Cardiac septum (tissue), 1 donor: ENCODE measurements at places on chromosomes 7 and 10. TPM values are rescaled to one million over a fixed set of nuclear protein-coding genes. Genes with fewer than 3 reads are reported as not detected.

RBP3 gene
- total RNA-seq = not detected

FGFBP3 gene
- total RNA-seq = 0.65 TPM

MMD2 gene
- total RNA-seq = not detected

GTF2IRD1 gene
- 13.2 TPM for total RNA-seq

LEP gene
- total RNA-seq = 0.30 TPM

PKD2L1 gene
- total RNA-seq = not detected

TDRD1 gene
- total RNA-seq = 1.2 TPM

TUBB8 gene
- total RNA-seq = not detected

CAV2 gene
- 311 TPM for total RNA-seq

CRPPA gene
- 7.3 TPM for total RNA-seq

IL2RA gene
- total RNA-seq = 0.73 TPM

FAM25C gene
- total RNA-seq = not detected

CDHR1 gene
- 1.3 TPM for total RNA-seq

EN2 gene
- not detected for total RNA-seq

CALY gene
- not detected for total RNA-seq

NOS3 gene
- total RNA-seq = 26.5 TPM

PLXNA4 gene
- 12.8 TPM for total RNA-seq

MDFIC gene
- total RNA-seq = 49.8 TPM

HGF gene
- 6.6 TPM for total RNA-seq

TMEM236 gene
- total RNA-seq = 0.54 TPM

LIPF gene
- total RNA-seq = not detected

ZNF33B gene
- total RNA-seq = 7.4 TPM

METTL27 gene
- 0.35 TPM for total RNA-seq

FAM237B gene
- total RNA-seq = not detected

AKR1C4 gene
- not detected for total RNA-seq

CCL24 gene
- not detected for total RNA-seq

HIP1 gene
- 24.7 TPM for total RNA-seq

ASIC3 gene
- total RNA-seq = 5.2 TPM

TMEM26 gene
- total RNA-seq = 0.16 TPM

IMMP2L gene
- 16.7 TPM for total RNA-seq

LLCFC1 gene
- not detected for total RNA-seq

CYP2C8 gene
- not detected for total RNA-seq

TNKS2 gene
- 15.9 TPM for total RNA-seq

TMEM213 gene
- not detected for total RNA-seq

CAMK1D gene
- 3.2 TPM for total RNA-seq

FAM20C gene
- total RNA-seq = 30.2 TPM

LBX1 gene
- total RNA-seq = 0.13 TPM

MKI67 gene
- 1.1 TPM for total RNA-seq

STAM gene
- 40.8 TPM for total RNA-seq

HECTD2 gene
- total RNA-seq = 13.2 TPM

COL13A1 gene
- 9.5 TPM for total RNA-seq

NKX1-2 gene
- not detected for total RNA-seq

LRMDA gene
- total RNA-seq = 4.5 TPM

IL15RA gene
- total RNA-seq = 3.9 TPM
